Foreskin fibroblast (primary cell): ENCODE measurements at places on chromosomes 13 and 19.

DNA sequence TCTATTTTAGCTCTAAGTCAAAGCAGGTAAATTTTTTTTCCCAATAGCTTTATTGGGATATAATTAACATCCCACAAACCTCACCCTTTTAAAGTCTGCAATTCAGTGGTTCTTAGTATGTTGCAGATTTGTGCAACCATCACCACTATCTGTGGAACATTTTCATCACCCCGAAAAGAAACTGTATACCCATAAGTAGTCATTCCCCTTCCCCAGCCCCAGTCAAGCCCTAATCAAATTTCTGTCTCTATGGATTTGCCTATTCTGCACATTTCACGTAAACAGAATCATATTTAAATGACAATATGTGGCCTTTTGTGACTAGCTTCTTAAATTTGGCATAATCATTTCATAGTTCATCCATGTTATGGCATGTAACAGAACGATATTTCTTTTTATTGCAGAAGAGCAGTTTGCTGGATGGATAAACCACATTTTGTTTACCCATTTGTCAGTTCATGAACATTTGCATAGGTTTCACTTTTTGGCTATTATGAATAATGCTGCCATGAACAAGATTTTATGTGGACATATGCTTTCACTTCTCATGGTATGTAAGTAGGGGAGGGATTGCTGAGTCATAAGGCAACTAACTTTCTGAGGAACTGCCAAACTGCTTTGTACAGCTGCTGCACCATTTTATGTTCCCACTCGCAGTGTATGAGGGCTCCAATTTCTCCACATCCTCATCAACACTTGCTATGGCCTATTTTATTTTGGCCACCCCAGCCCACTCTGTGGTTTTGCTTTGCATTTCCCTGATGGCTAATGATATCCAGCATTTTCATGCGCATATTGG lies 10.9 kb downstream of the SLC46A3 start:
- DNase-seq = peak; percentile 92

DNA sequence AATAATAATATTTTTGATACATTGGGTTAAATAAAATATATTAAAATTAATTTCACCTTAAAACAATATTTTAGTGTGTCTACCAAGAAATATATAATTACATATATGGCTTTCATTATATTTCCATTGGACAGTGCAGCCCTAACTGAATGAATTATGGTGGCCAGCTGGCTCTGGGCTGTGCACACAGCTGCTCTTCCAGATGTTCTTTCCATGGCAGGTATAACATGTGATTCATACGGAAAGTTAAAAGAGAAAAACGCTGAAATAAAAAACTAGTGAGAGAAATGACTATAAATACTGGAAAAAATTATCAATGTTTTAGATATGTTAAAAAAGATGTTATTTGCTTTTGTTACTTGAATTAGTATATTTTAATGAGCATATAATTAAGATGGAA lies 216.3 kb downstream of the RGCC start:
- no peak for DNase-seq

- no peak for DNase-seq
These were observed 24.2 kb downstream of the FBXO27 start for GRCh38 chr19:39008137-39008536.

- DNase-seq = no peak
These were observed 633 bp downstream of the SHISA7 start for GRCh38 chr19:55442372-55442961.

DNA sequence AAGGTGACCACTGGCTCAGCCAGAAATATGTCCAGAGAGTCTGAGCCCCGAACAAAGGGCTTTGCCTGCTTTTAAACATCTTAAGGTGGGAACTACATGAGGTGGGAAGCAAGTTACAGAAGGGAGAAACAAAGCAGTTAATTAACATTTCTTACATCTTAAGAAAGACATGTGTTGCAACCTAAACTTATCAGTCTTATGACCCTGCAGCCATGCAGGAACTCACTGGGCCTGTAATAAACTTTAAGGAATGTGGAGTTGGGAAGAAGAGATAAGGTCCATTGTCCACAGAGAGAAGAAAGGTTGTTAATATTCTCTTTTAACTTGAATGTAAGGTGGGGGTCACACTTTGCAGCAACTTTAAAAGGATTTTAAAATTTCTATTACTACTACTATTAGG lies 46.8 kb upstream of the CYP2A7 start:
- DNase-seq = no peak

- no peak for DNase-seq
These were observed 12.4 kb downstream of the ZNF780A start for GRCh38 chr19:40078377-40078776.

DNA sequence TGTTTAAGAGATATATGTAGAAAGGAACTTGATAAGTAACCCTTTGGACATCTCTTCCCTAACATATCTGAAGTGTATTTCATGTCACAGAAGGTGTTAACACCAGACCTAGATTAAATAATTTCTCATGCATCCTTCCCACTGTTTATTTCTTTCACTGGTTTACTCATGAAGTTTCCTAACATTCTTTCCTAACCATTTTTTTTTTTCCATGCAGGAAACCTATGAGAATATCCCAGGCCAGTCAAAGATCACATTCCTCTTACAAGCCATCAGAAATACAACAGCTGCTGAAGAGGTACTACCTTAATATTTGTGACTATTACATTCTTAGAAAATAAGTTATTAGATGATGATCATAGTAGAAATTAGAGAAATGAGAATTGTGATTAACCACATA lies 28.8 kb downstream of the IPO5 start:
- no peak for DNase-seq

- DNase-seq = no peak
These were observed 209.7 kb downstream of the LACC1 start for GRCh38 chr13:44089452-44089851.

DNA sequence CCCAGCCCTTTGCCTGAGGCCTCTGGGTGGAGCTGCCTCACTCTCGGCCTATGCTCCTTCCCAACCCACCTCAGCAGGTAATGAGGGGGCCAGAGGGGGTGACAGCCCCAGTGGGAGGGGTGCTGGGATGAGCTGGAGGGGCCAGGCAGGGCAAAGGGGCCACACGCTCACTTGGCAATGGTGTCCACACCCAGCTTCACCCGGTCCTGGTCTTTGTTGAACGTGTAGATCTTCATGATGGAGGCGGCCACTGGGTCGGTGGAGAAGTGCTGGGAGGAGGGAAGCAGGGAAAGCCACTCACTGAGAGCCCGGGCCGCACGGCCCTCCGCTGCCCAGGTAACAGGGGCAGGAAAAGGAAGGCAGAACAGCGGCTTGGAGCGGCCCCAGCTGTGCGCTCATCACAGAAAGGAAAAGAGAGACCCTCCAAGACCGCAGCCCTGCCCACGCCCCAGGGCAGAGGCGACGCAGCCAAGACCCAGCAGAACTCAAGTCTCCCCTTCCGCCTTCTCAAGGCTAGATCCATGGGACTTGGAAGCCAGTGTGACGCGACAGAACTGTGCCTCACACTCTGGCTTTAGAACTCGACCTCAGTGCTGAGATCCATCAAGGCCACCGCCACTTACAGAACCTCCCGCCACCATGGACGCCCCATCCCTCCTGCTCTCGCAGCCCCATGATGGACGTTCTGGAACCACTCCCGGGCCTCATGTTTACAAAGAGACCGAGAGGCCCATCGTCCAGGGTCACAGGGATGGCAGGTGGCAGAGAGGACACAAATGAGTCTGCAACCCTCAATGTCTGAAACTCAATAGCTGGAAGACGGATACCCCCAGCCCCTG lies 9.2 kb downstream of the UBXN6 start:
- no peak for DNase-seq

GRCh38 chr13:99028890-99029289 lies 51.0 kb upstream of the DOCK9 start:
- no peak for DNase-seq

- DNase-seq = no peak
These were observed 248.8 kb downstream of the RGCC start for GRCh38 chr13:41706152-41706551.

DNA sequence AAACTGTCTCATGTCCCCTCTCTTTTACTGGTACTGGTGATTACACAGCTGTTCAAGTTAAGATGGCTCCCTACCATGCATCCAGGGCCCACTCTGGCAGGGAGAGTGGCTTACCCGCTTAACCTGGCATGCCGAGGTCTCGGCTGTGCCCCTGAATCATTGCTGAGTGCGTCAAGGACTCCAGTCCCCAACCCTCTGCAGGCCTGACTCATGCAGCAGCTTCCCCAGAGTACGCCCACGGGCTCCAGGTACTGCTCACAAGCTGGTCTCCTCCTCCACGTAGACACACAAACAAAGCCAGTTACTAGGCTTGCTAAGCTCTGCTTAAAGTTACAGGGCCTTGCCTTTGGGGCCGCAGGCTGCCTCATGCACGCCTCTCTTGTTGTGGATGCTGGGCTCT lies 447.4 kb downstream of the COG6 start:
- peak; percentile 27 for DNase-seq

DNA sequence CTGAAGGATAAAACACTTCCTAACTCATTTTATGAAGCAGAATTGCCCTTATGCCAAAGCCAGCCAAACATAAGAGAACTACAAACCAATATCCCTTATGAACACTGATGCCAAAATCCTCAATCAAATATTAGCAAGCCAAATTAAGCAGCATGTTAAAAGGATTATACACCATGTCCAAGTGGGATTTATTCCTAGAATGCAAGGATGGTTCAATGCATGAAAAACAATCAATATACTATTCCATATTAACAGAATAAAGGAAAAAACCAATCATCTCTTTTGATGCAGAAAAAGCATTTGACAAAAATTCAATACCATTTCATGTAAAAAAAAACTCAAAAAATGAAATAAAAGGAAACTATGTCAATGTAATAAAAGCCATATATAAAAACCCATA lies 10.9 kb downstream of the ZNF792 start:
- DNase-seq = no peak
